ENCODE measurements at places on chromosomes 3 and 15.

- DNase-seq, result no peak
Observed at GRCh38 chr15:54564166-54564565, 585.9 kb downstream of the UNC13C start.

DNA sequence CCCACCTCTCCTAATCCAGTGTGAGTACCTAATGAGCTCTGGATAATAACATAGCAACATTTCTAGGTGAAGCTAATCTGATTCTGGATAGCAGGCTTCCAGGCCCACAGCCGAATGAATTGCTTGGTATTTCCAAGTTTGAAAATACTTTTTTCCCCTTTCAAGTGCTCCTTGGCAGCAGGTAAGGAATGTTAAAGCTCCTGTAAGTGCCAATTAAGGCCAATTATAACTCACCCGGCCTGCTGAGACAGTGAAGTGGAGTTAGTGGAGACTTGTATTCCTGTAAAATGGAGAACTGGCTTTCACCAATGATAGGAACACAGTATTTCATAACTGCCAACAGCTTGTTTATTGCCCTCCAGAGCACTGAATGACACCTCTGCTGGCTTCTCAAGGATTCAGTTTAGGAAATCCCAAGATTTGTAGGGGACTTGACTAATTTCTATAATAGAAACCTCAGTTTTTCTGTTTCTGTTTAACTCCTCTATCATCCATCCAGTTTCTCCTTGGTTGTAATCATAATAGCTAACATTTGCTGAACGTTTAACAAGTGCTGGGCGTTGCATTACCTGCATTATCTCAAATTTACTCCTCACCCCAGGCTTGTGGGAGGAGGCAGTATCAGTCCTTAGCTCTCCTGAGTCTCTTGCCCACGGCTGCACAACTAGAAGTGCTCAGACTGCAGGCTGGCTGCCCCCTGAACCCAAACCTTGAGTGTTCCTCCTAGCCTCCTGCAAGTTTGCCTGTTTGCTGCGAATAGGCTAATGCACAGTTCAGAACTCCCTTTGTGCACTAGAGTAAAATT lies 52.7 kb upstream of the SCAANT1 start:
- no peak for DNase-seq

DNA sequence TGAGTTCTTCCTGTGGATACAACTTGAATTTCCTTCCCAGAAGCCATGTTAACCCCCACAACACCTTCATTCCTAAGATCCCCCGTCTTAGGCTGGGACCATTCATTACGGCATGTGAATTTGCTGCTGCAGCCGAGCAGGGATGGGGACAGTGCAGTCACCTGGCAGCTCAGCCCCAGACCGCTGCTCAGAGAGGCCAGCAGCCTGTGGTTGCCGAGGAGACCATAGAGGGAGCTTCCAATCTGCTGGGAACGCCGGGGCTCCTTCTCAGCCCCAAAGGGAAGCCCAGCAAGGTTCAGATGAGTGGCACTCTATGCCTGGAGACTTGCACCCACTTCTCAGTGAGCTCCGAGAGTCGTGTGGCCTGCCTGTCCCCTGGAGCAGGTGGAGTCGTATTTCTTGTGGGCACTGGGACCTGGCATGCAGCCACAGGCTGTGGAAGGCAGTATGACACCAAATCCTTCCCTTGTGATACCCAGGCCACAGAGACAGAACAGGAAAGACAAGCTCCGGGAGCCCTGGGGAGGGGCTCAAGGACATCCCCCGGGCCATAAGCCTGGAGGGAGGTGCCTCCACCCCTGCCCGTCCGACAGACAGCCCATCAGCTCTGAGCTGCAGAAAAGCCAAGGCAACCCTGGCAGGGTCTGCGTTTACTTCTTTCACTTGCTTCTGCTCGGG lies 167.3 kb downstream of the FAM43A start:
- no peak for DNase-seq

DNA sequence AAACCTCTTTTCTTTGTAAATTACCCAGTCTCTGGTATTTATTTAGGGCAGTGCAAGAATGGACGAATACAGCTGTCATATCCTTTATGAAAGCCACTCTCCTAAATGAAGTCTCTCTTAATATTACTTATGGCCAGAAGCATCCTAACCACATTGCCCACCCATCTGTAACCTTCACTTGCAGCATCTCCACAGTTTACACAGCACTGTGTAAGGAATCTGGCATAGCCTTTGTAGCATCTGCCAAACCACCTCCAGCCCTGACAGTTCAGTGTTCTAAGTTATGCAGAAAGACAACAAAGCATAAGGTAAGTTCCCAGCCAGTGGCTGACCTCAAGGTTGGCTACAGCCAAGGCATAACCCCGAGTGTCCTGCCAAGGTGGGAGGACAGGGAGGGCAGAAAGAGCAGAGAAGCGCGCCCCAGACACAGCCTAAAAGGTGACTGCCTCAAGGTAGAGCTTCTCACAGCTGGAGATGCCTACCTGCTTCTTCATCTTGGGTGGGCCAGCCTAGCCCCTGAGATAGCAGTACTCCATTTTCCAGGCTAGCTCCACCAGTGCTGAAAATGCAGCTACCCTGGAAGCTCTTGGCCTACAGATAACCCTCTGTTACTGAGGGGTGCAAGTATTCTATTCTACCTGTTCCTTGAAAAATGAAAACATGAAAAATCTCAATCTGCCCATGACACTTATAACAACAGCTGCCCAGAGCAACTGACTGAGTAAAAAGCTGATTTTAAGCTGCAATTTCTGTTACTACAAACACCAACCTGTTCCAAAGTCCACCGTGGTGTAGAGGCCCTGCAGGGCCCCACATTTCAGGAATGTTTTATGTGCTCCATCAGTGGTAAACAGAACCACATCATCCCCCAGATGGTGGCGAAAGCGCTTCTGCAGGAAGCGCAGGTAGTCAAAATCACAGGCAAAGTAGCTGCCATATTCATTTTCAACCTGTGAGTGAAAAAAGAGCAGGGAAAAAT lies 39.3 kb downstream of the GLB1 start:
- DNase-seq, result peak; percentile 38

DNA sequence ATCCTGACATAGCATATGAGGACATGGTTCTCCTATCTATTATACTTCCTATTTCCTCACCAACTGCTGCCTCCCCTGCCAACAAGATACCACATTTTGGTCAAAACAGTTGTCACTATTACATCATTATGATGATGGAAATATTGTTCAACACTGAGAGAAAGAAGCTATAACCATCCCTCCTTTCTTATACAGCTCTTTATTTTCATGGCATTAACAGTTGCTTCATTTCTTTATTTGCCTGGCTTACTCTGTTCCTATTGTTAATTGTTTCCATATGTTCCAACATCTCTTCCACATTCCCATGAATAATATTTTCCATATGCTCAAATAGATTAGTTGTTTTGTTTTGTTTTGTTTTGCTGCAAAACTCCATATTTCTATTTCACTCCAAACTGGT lies 40.8 kb upstream of the FILIP1L start:
- DNase-seq, result no peak

- DNase-seq, result peak; percentile 69
Observed at GRCh38 chr15:85412956-85413854, 32.8 kb downstream of the AKAP13 start.

DNA sequence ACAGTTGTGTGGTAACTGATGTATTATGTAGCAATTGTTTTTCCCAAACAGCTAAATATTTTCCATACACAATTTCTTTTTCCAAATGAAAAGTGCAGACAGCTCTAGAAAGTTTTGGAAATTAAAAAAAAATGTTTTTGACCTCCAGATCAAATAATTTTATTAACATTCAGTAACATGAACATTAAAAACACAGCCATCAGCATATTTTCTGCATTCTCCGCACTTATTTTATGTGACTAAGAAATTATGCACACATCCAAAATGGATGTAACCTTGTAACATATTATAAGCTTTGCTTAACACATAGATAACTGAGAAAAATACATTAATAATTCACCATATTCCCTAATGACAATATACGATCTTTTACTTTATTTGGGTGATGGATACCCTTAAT lies 224.6 kb downstream of the VGLL3 start:
- DNase-seq, result no peak

- peak; percentile 32 for DNase-seq
Observed at GRCh38 chr3:8619548-8619947, 25.1 kb downstream of the SSUH2 start.

DNA sequence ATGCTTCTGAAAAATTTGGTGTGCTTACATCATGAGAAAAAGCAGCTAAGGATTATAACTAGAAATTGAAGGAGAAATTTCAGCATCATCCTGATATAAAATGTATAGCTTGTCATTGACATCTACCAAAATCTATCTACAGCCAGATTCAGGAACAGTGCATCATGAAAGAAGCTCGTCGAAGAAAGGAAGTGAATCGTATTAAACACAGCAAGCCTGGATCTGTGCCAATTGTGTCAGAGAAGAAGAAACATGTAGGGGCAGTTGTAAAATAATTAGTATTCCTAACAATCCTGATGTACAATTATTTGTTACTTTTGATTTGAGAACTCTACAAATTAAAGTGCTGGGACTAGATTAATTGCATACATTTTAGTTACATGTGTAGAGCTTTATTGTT lies 37.2 kb downstream of the AP4E1 start:
- DNase-seq, result no peak

- DNase-seq, result no peak
Observed at GRCh38 chr3:107268469-107268868, 108.8 kb upstream of the CCDC54 start.

- DNase-seq, result peak; percentile 72
Observed at GRCh38 chr3:124780761-124781475, 50.7 kb downstream of the UMPS start.

DNA sequence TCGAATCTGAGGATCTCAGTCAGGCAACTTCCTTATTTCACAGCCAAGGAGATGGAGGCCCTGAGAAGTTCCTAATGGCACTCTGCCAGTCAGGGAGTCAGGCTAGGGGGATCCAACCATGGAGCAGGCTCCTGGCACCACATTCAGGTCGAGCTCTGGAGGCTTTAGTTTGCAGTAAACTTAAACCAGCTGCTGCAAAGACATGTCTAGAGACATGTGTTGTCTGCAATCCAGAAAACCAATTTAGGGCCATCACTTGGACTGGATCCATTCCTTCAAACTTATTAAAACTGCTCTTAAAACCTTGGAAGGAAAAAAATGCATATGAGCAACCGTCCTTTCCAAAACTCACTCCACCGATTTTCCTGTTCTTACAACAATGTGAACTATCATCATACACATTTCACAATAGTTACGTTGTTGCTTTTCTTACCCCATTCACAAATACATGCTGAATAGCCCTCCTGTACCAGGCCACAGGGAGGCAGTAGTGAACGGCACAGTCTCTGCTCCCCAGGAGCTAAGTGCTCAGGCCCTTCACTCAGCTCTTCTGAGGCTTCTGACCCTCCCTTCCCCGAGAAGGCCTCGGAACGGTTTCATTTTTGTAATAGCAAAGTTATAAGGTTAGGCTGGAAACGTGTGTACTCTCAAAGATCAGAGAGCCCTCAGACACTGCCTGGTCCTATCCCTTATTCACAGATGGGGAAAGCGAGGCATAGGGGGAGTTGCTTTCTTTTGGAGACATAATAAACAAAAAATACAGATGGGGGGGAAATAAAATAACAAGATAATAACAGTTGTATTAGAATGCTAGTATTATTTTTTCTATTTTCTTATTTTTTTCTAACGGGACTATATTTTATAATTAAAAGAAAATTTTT lies 20.1 kb downstream of the RFT1 start:
- DNase-seq, result no peak

DNA sequence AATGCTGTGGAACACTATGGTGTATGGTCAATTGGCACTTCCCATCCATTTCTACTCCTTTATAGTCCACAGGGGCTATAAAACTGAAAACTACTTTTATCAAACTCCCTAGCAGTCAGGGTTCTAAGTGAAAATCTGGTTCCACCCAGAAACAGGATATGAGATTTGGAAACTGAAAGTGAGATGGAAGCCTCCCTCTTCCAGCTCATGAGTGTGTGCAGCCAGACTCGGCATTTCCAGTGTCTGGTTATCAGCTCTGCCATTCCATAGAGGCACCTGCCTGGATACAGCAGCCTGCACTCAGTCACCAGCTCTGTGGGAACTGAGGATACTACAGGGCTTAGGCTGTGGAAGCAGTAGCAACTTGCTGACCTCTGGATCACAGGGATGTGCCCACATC lies 14.7 kb upstream of the PLA2G4F start:
- no peak for DNase-seq

- no peak for DNase-seq
Observed at GRCh38 chr15:52730594-52730993, 51.4 kb upstream of the ATOSA start.

GRCh38 chr3:132228923-132229322 lies 88.3 kb upstream of the ACP3 start:
- DNase-seq, result no peak

DNA sequence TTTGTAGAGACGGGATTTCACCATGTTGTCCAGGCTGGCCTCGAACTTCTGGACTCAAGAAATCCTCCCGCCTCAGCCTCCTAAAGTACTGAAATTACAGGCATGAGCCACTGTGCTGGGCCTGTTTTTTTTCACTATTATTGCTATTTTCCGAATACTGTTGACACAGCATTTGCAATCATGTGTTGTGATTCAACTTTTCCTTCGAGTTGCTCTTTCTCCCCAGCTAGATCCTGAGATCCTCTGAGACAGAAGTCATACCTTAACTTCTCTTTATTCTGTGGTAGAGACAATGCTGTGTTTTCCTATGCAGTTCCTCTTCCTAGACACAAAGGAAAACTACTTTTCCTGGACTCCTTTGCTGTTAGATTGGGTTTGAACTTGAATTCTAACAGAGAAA lies 46.4 kb upstream of the USP3 start:
- no peak for DNase-seq
